K562 (cell line): ENCODE measurements at places on chromosomes 1 and 21. TPM values are rescaled to one million over a fixed set of nuclear protein-coding genes. Genes with fewer than 3 reads are reported as not detected.

SLAMF1 gene
- total RNA-seq, result 0.11 and 0.22 TPM in 2 replicates

DNA sequence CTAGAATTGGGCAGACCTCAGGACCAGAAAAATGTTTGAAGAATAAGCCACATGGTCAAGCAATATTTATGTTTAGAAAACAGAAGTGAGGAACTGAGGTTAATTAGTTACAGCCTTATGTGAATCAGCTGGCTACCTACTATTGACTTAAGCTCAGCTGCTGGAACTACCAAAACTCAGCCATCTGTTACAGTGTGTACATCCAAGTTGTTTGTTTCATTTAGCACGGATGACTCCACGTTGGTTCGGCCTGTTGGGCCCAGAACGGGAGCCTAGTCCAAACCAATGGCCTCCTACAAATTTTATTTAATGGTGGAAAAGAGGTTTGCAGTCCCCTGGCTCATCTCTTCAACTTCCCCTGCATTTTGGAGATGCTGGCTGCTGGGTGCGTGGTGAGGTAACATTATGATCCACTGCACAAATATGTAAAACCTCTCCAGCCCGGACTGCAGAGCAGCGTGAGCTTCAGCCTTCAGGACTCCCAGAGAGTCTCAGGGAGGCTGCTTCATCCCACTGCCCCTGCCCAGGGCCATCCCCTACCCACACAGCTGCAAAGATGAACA is 143.4 kb downstream of the ZZZ3 start:
- no peak overlapping the region for H3K4me3 ChIP-seq
- DNase-seq, result no peak
- no peaks in the 10 kb centered on the region for H3K36me3 ChIP-seq
- no peaks in the 10 kb centered on the region; the same call in 2 of the 3 replicates for H3K4me1 ChIP-seq
- H3K27me3 ChIP-seq, result peaks cover 11% of the 10 kb centered on the region; the same call in 1 of the 2 replicates
- H3K27ac ChIP-seq, result no peak overlapping the region

GRCh38 chr1:102790997-102791396 is 317.3 kb downstream of the COL11A1 start:
- no peak overlapping the region for H3K4me3 ChIP-seq
- H3K27ac ChIP-seq, result no peak overlapping the region
- no peak for DNase-seq
- H3K4me1 ChIP-seq, result no peaks in the 10 kb centered on the region
- no peaks in the 10 kb centered on the region for H3K36me3 ChIP-seq

- H3K36me3 ChIP-seq, result peaks cover 4% of the 10 kb centered on the region; the same call in 2 of the 3 replicates
- H3K4me1 ChIP-seq, result peaks cover 15% of the 10 kb centered on the region
- DNase-seq, result no peak
These were observed 20.5 kb downstream of the MAPKAPK2 start for GRCh38 chr1:206705191-206705590.

GRCh38 chr1:189662190-189662589 is 815.5 kb downstream of the BRINP3 start:
- H3K27ac ChIP-seq, result no peak overlapping the region
- H3K36me3 ChIP-seq, result no peaks in the 10 kb centered on the region
- H3K27me3 ChIP-seq, result no peaks in the 10 kb centered on the region
- H3K4me3 ChIP-seq, result no peak overlapping the region

DNA sequence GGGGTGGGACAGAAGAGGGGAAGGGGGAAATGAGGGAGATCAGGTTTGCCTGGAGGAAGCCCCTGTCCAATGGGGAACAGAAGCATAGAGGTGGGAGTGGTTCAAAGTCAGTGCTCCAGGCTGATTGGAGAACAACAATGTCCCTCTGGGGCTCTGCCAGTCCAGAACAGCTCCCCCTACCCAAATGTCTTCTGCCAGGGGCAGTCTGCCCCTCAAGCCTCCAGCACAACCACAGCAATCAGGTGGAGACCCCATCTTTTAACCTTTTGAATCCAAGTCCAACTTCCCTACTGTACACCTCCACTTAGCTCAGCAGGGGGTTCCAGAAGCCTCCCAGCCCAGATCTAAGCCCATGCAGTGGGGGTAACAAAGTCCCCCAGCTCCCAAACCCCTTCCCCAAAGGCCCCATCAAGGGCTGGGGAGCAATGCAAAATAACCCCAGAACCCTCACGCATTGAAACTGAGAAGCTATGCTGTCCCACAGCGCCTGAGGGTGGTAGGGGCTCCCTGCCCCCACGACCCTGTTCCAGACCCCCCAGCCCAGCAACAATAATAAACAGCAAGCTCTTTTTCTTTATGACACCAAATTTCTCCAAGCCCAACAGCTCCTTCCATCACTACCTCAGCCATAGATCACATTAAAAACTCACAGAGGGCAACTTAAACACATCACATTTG is 3.3 kb downstream of the AHDC1 start:
- peaks cover 27% of the 10 kb centered on the region; the same call in 2 of the 3 replicates for H3K36me3 ChIP-seq
- DNase-seq, result peak; percentile 38
- no peaks in the 10 kb centered on the region for H3K27me3 ChIP-seq
- no peak overlapping the region for H3K4me3 ChIP-seq
- H3K4me1 ChIP-seq, result peaks cover 72% of the 10 kb centered on the region
- peak overlapping the region; percentile 33; the same call in 1 of the 3 replicates for H3K27ac ChIP-seq

C1QA gene
- 0.71 and 0.94 TPM in 2 replicates for total RNA-seq

- DNase-seq, result no peak
- no peak overlapping the region for H3K27ac ChIP-seq
- H3K4me1 ChIP-seq, result peaks cover 10% of the 10 kb centered on the region; the same call in 1 of the 2 replicates
- H3K36me3 ChIP-seq, result no peaks in the 10 kb centered on the region
- H3K4me3 ChIP-seq, result no peak overlapping the region
These were observed 7.2 kb downstream of the CD34 start for GRCh38 chr1:207903767-207904166.

DNA sequence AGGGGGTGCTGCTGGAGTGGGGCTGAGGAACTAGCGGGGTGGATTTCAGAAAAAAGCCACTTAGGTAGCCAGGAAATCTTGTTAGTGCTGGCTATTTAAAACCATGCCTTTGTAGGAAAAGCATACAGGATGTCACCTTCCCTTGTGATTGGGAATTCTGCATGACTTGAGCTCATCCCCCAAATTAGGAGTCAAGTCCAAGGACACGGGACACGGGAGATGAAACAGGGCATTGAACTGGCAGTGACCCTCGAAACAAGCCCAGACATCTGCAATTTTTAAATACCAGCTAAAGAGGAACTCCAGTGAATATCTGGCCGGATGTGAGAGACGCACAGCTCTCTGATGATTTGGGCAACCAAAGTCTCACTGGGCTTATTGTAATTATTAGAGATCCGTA is 32.8 kb downstream of the C2CD2 start:
- H3K36me3 ChIP-seq, result peaks cover 25% of the 10 kb centered on the region
- H3K27ac ChIP-seq, result no peak overlapping the region
- no peak for DNase-seq
- no peaks in the 10 kb centered on the region for H3K4me1 ChIP-seq

TTLL7 gene
- 1.7 and 2.1 TPM in 2 replicates for total RNA-seq

- H3K4me1 ChIP-seq, result no peaks in the 10 kb centered on the region; the same call in 1 of the 2 replicates
- H3K4me3 ChIP-seq, result no peak overlapping the region
- no peak overlapping the region for H3K27ac ChIP-seq
- no peaks in the 10 kb centered on the region for H3K27me3 ChIP-seq
- no peaks in the 10 kb centered on the region for H3K36me3 ChIP-seq
- DNase-seq, result no peak
These were observed 82.4 kb upstream of the HOOK1 start for GRCh38 chr1:59732214-59732955.

ALPL gene
- total RNA-seq, result 0.22 and 0.38 TPM in 2 replicates

DNA sequence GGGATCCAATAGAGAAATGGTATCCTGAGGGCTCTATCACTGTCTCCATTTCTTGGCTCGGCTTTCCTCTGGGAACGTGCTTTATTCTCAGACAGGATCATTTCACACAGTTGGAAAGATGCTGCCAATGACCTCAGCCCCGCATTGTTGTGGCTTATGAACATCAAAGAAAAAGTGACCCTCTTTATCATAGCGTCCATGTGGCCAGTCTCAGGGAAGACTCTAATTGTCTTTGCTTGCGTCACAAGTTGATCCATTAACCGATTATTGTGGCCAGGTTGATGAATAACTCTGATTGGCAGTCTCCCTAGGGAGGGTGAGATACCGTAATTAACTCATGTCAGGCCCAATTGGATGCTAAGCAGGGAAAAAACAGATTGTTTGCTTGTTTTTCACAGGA is 10.4 kb upstream of the TMEM9 start:
- no peaks in the 10 kb centered on the region for H3K27me3 ChIP-seq
- H3K27ac ChIP-seq, result no peak overlapping the region
- DNase-seq, result no peak
- H3K36me3 ChIP-seq, result no peaks in the 10 kb centered on the region

- H3K27ac ChIP-seq, result no peak overlapping the region
- H3K36me3 ChIP-seq, result peaks cover 98% of the 10 kb centered on the region
- H3K4me3 ChIP-seq, result no peak overlapping the region
These were observed 8.6 kb upstream of the PPFIA4 start for GRCh38 chr1:203017692-203018091.

TFF2 gene
- total RNA-seq, result not detected in 2 replicates

DNA sequence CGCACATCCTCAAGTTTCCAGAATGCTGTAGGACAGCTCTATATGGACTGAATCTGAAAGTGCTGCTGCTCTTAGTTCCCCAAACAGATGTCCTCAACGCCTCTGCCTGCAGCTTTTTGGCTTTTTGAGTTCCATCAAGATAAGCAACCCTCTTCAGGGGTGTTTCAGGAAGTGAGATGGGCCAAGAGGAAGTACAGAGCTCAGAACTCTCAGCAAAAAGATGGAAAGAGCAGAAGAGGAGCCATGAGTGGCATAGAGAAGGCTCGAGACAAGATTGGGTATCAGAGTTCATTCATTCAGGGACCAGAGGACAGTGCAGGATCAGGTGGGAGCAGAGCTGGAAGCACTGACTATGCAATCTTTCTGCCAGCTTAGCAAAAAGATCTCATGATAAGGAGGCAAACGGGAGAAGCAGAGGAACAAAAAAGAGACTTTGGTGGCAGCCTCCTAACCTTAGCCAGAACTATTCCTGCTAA is at the start of the genes ADORA3 and TMIGD3:
Gene ADORA3 (minus strand): TSS at position 49 of the 476 bp plus-strand sequence. CDS start 279 bp downstream, outside the sequence.
Gene TMIGD3 (minus strand): TSS at position 49 of the 476 bp plus-strand sequence. CDS start 279 bp downstream, outside the sequence.
- H3K27ac ChIP-seq, result no peak within 1 kb of the TSS
- 0 out of 3 replicates have a peak, but pooled peaks cover 4% of the 10 kb centered on the region for H3K27me3 ChIP-seq
- no peaks in the 10 kb centered on the region for H3K36me3 ChIP-seq
- H3K4me3 ChIP-seq, result no peak within 1 kb of the TSS
- peaks cover 17% of the 10 kb centered on the region for H3K4me1 ChIP-seq

DNA sequence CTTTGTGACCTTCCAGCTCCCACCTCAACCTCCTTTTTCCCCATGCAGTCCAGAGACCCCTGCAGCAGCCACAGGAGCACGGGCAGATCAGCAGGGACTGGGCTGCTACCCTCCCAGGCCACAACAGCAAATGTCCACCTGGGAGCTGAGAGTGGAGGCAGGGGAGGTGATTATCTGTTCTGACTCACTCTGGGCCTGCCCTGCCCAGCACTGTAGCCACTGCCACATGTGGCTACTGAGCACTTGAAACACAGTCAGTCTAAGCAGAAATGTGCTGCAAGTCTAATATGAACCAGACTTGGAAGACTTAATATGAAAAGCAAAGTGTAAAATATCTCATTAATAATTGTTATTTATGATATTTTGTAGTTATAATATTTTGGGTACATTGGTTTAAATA is 148.9 kb upstream of the VANGL1 start:
- H3K36me3 ChIP-seq, result no peaks in the 10 kb centered on the region
- H3K27me3 ChIP-seq, result peaks cover 6% of the 10 kb centered on the region; the same call in 1 of the 2 replicates
- H3K4me3 ChIP-seq, result no peak overlapping the region
- no peak overlapping the region for H3K27ac ChIP-seq
- H3K4me1 ChIP-seq, result no peaks in the 10 kb centered on the region

- no peak for DNase-seq
- no peaks in the 10 kb centered on the region for H3K36me3 ChIP-seq
- no peaks in the 10 kb centered on the region for H3K4me1 ChIP-seq
- H3K27me3 ChIP-seq, result no peaks in the 10 kb centered on the region
- H3K27ac ChIP-seq, result no peak overlapping the region
- H3K4me3 ChIP-seq, result no peak overlapping the region
These were observed 229.2 kb downstream of the TTLL7 start for GRCh38 chr1:83769594-83770318.

DNA sequence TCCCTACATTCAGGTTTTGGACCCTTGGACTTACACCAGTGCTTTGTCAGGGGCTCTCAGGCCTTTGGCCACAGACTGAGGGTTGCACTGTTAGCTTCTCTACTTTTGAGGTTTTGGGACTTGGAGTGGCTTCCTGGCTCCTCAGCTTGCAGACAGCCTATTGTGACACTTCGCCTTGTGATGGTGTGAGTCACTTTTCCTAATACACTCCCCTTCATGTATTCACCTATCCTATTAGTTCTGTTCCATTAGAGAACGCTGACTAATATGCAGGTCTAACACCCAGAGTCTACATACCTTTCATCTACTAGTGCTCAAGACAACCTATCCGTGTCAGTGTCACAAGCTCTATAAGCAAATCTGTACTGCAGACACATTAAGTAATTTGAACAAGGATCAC is 605.3 kb downstream of the KCNT2 start:
- no peak overlapping the region for H3K4me3 ChIP-seq
- no peak overlapping the region for H3K27ac ChIP-seq
- no peaks in the 10 kb centered on the region for H3K36me3 ChIP-seq
- DNase-seq, result no peak
- H3K4me1 ChIP-seq, result no peaks in the 10 kb centered on the region
- H3K27me3 ChIP-seq, result no peaks in the 10 kb centered on the region

CNTN2 gene
- total RNA-seq, result not detected in 2 replicates

DNA sequence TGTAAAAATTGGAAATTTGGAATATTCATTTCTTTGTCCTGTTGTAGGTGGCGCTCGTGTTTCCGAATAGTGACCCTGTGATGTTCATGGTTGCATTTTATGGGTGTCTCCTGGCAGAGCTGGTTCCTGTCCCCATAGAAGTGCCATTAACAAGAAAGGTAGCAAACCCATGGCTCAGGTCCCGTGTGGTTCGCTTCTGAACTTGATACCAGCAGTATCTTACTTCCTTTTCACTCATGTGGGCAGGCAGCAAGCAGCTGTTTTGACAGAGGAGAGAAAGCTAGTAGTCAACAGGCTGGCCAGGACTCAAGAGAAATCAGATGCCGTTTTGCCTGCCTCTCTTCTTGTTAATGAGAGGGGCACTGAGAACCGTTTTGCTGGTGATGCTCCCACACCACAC is 72.8 kb downstream of the S100B start:
- no peak overlapping the region for H3K27ac ChIP-seq
- peaks cover 53% of the 10 kb centered on the region for H3K36me3 ChIP-seq

- no peak for DNase-seq
- H3K4me1 ChIP-seq, result no peaks in the 10 kb centered on the region
- H3K4me3 ChIP-seq, result no peak overlapping the region
- no peaks in the 10 kb centered on the region; the same call in 1 of the 3 replicates for H3K27me3 ChIP-seq
- no peak overlapping the region for H3K27ac ChIP-seq
- no peaks in the 10 kb centered on the region for H3K36me3 ChIP-seq
These were observed 33.6 kb upstream of the DENND1B start for GRCh38 chr1:197808880-197809279.

GRCh38 chr1:233638513-233638912 is 24.6 kb downstream of the KCNK1 start:
- no peak for DNase-seq
- peaks cover 41% of the 10 kb centered on the region for H3K4me1 ChIP-seq
- no peaks in the 10 kb centered on the region for H3K27me3 ChIP-seq
- H3K4me3 ChIP-seq, result no peak overlapping the region
- no peak overlapping the region for H3K27ac ChIP-seq
- peaks cover 9% of the 10 kb centered on the region for H3K36me3 ChIP-seq
